Fibroblast of the aortic adventitia (primary cell): ENCODE measurements at places on chromosomes 3 and 15.

- no peak for DNase-seq
These were observed 135.2 kb downstream of the SLC25A26 start for GRCh38 chr3:66355997-66356396.

DNA sequence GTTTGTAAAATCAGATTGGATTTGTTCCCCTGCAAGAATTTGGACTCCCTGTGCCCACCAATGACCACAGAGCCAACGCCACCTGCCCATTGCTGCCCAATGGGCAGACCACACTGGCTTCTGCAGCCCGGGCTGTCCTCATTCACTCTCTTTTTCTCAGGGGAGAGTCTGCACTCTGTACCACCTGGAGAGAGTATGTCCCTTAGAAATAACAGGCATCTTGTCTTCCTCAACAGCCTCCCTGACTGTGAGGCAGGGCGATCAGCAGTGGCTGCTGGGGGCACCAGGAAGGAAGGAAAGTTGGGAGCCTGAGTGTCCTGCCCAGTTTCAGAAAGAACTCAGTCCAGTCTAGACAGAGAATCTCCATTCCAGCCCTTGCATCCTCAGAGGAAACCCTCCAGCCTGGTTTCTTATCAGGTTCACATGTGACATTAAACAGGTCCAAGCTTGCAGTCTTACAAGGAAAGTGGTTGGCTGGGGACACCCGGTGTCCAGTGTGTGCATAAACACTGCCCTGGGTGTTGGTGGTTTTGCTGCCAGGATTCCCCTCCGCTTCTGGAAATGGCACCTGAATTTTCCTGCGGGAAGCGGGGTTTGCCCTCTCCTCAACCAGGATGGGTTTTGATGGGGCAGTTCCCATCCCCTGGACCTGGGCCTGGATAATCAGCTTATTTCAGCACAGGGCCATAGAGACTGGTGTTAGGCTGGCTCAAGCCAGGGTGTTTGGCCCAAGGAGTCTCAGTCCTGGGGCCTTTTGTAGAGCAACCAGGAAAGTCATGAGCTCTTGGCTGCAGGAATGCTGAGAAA, 37.2 kb downstream of the SSUH2 start:
- peak; percentile 93 for DNase-seq

DNA sequence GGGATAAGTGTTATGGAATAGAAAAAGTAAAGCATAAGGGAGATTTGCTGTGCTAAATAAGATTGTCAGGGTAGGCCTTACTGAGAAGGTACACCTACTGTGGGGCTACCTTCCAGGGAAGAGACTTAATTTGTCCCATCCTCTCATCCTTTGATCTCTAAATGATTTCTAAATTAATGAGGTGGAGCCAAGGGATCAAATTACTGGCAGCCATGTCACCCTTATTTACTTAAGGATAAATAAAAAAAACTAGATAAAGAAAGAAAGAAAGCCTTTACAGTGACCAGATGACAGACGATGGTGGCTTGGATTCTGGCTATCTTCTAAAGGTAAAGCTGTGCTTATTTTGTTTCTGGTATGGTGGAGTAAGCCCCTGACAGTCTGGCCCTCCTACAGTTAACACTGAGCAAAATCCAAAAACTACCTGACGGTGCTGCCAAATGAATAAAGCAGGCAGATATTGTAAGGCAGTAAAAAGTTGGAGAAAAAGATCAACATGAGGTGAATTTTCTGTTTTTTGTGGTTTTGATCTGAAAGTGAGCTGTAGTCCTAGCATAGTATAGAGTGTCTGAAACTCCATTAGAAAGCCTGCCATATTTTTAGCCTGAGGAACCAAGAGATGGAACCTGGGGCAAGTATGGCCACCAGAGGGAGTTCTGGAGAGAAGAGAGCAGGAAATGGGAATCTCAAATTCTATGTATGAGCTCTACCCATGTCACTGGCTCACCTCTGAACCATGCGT, 285.1 kb upstream of the MANF start:
- peak; percentile 66 for DNase-seq

DNA sequence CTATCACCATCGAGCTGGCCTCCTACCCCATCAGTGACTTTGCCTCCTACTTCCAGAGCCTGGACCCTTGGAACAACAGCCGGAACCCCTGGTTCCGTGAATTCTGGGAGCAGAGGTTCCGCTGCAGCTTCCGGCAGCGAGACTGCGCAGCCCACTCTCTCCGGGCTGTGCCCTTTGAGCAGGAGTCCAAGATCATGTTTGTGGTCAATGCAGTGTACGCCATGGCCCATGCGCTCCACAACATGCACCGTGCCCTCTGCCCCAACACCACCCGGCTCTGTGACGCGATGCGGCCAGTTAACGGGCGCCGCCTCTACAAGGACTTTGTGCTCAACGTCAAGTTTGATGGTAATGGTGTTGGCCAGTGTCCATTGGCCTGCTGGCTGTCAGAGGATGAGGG, 6.1 kb downstream of the GRM2 start:
- DNase-seq: no peak

DNA sequence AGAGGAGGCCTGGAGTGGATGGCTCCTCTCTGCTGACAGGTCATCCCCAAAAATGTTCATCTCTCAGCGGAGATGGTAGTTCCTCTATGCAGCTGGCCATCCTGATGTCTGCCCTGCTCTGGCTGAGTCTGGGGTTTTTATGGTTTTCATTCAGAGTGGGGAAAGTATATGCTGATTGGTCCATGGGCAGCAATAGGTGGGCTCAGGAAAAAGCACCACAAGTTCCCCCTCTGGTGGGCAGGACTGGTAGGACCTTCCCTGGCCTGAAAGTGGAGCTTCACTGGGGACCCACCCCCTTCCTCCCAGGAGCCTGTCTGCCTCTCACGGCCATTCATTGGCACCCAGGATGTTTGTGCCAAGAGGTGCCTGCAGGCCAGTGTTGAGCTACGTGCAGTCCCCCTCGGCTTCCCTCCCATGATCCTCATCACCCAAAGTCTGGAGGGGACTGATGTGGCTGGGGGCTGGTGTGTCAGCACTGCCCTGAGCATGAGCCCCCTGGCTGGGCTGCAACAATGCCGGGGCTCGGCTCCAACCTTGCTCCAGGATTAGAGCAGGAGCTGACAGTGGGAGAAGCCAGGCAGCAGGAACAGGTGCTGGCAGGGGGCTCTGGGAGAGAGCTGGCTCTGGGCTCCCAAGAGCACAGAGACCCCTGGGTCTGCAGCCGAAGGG, 13.1 kb upstream of the BLOC1S6 start:
- DNase-seq: peak; percentile 2
